LHCN-M2 (cell line): ENCODE measurements at places on chromosomes 5 and 9. TPM values are rescaled to one million over a fixed set of nuclear protein-coding genes. Genes with fewer than 3 reads are reported as not detected.

The NADK2 gene
- 20.5 and 22.2 TPM in 2 replicates for total RNA-seq

The ASPN gene
- total RNA-seq = not detected in 2 replicates

The BARX1 gene
- total RNA-seq = not detected in 2 replicates

The SNX30 gene
- 6.8 and 7.9 TPM in 2 replicates for total RNA-seq

The PRRX2 gene
- total RNA-seq = not detected in 2 replicates

The CDH18 gene
- total RNA-seq = 0.06 and 0.38 TPM in 2 replicates

The PTPDC1 gene
- total RNA-seq = 11.5 and 13.6 TPM in 2 replicates

The FABP6 gene
- not detected in 2 replicates for total RNA-seq

The RPP25L gene
- total RNA-seq = 31.7 and 34.0 TPM in 2 replicates

The GRAMD2B gene
- 16.3 and 23.1 TPM in 2 replicates for total RNA-seq

The CHSY3 gene
- total RNA-seq = 7.6 and 9.9 TPM in 2 replicates

The SERF1A gene
- 4.8 and 8.7 TPM in 2 replicates for total RNA-seq

The TAS2R1 gene
- not detected in 2 replicates for total RNA-seq

The SHOC1 gene
- total RNA-seq = 0.26 TPM in 1 of 2 replicates, not detected in the other

The TMEM141 gene
- total RNA-seq = 61.2 and 76.3 TPM in 2 replicates

The ALDH1A1 gene
- 155 and 163 TPM in 2 replicates for total RNA-seq

The GPX3 gene
- 1.0 and 7.3 TPM in 2 replicates for total RNA-seq

The ZNF366 gene
- 0.23 TPM in 1 of 2 replicates, not detected in the other for total RNA-seq

The PCDHB8 gene
- 9.6 and 12.3 TPM in 2 replicates for total RNA-seq

The GIN1 gene
- 5.6 and 9.8 TPM in 2 replicates for total RNA-seq

The FCHO2 gene
- 13.5 and 14.9 TPM in 2 replicates for total RNA-seq

The PAM gene
- 400 and 504 TPM in 2 replicates for total RNA-seq

The TXNDC15 gene
- total RNA-seq = 108 and 126 TPM in 2 replicates
